ENCODE measurements at places on chromosomes 7 and 10.

DNA sequence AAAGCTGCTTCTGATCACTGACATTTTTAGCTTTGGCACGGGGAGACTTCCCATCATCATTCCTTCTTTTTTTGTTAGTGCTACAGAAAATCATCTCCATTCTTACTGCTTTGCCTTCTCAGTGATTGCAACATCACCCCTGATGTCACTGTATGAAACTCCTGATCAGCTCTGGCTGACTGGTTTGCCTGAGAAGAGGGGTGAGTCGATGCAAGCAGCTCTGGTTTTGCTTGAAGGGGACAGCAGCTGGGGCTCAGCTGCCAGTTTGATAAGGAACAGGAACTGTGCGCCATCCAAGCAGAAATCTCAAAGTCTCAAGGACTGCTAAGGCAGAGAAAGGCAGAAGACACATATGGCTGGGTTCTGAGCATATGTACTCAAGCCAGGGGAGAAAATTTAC is 808.5 kb upstream of the CELF2 start:
- no peak for DNase-seq

DNA sequence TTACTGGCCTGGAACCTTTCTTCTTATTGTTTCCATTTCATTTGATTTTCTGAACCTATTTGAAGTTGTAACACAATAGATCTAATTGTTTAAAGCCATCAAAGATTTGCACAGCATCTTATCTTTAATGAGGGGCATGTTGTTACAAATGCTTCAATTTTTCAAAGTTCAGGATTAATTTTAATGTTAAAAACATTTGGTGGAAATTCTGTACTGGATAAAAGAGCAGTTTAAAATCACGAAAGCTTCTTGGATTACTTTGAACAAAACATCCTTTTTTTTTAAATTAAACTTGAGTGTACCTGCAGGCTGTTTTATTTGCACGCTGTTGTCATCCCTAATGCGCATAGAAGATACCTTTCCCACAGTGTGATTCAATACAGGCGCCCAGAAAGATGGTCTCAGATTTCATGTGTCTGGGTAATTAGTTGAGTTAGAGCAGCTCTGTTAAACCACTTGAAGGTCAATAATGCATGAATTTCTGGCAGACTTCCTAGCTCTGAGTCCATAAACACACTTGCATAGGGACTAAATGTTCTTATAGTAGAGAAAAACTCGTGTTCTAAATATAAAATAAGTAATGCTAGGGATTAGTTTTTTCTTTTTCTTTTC is 29.3 kb upstream of the DDX50 start:
- DNase-seq = peak; percentile 97

- no peak for DNase-seq
Observed at GRCh38 chr7:120986650-120987049, 1.9 kb upstream of the CPED1 start.

- DNase-seq = peak; percentile 15
Observed at GRCh38 chr7:95545007-95545615, 51.2 kb downstream of the PDK4 start.

GRCh38 chr10:8279598-8279997 is 225.1 kb downstream of the GATA3 start:
- DNase-seq = no peak

- no peak for DNase-seq
Observed at GRCh38 chr10:119654540-119654939, 3.4 kb downstream of the BAG3 start.

GRCh38 chr7:55425141-55425752 is 60.1 kb downstream of the LANCL2 start:
- DNase-seq = no peak

- no peak for DNase-seq
Observed at GRCh38 chr7:138804618-138805017, 6.6 kb upstream of the ATP6V0A4 start.

DNA sequence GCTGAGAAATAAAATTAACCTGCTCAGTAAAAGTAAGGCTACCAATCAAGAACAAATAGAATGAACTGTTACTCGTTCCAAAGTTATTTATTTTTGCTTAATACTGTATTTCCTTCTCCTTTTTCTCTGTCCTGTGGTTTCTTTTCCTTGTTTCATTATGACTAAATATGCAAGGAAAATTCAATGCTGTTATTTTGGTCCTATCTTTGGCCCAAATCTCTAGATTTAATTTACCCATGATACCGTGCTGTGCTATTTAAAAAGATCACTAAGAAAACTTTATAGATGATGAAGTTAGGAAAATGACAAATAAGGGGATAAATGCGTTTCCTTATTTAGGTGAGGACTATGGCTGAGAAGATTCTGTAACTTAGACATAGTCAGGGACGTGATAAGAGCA is 45.3 kb upstream of the FAM133B start:
- no peak for DNase-seq

- no peak for DNase-seq
Observed at GRCh38 chr7:70044981-70045380, 446.7 kb downstream of the AUTS2 start.

DNA sequence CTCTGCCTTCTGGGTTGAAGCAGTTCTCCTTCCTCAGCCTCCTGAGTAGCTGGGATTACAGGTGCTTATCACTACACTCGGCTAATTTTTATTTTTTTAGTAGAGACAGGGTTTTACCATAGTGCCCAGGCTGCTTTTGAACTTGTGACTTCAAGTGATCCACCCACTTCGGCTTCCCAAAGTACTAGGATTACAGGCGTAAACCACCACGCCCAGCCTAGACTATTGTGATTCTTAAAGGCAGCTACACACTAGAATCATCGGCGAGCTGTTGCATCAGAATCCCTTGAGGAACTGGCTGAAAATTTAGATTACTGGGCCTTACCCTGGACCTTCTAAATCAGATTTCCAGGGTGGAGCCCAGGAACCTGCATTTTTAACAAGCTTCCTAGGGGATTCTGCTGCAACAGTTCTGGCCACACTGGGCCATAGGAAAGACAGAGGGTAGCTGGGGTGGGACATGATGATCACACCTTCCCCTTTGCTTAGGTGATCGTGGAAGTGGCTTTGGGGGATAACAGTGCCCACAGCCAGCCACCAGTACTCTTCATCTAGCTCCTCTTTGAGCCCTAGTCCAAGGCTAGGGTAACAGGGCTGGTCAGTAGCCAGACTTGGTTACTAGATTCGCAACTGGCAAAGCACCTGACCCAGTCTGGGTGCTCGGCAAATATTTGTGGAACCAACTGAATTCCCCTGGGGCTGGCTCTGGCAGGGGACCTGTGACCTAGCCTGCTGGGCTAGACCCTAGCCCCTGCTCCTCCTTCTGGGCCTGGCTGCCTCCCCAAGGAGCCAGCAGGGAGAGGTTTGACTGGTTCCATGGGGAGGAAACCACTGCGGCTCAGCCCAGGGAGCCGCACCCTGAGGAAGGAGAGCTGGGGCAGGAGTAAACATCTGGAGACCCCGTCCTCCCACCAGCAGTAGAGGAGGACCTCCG is 67.1 kb upstream of the DUSP5 start:
- no peak for DNase-seq

DNA sequence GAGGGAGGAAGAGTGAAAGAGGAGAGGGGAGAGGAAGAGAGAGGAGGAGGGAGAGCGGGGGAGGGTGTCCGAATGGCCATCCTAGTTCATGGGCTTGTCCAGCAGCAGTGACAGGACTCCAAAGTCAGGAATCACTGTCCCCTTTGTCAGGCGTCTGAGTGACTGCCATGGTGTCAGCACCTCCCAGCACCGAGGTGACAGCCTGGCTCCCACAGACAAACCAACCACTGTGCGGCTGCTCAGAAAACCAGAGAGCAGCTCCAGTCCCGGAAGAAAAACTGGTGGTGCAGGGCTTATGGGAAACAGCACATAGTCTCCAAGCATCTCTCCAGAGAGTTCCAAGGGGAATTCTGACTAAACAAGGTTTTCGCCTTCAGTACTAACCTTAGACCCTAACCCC is 18.9 kb upstream of the FGFR2 start:
- DNase-seq = no peak

DNA sequence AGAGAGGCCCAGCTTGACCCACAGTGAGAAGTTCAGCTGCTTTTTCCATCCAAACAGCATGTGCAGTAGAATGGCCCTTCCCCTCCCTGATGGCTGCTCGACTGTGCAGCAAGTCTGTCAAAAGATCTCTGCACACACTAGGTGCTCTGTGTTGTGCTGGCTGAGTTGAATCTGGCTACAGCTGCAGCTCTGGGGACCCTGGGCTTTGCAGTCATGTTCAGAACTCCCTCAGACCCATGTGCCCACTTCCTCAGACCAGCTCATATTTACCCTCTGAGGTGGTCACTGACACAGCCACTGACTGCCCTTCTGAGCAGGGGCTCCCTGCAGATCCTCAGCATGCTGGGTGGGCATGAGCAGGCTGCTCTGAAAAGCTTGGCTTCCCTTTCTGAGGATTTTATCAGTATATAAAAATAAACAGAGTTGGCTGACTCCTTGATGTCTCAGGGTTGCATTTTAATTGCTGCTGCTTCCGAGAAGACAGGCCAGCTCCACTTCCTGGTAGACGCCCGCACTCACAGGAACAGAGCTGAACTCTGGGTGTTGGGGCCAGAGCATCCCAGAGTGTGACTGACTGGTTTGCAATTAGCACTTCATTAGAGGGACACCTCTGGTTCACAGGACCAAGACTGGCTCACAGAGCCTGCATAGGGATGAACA is 507.9 kb downstream of the RPS24 start:
- DNase-seq = no peak

DNA sequence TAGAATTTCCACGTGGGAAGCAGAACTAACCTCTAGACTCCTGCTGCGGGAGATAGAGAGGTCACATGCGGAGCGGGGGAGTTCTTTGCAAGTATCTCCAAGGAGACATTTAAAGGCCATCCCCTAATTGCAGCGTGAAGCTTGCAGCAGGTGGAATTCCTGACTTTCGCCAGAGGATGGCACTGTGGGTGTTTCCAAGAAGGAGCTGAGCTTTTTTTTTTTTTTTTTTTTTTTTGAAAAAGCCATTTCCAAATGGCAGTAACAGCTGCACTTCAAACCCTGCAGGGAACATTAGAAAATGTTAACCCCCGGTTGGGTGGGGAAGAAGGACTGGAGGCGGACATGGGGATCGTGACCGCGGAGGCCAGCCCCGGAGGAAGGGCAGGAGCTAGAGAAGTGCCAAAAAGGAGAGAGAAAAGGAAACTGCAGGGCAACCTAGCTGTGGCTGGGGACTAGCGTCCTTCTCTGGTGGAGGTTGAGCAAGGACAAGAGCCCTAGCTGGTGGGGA is 487.7 kb downstream of the TYW1 start:
- DNase-seq = peak; percentile 85

- DNase-seq = no peak
Observed at GRCh38 chr10:119120875-119121274, 17.0 kb downstream of the DENND10 start.

GRCh38 chr7:95001815-95002561 is 94.6 kb downstream of the PPP1R9A start:
- DNase-seq = no peak

- DNase-seq = no peak
Observed at GRCh38 chr10:126777714-126778113, 107.2 kb upstream of the C10orf90 start.
